ENCODE measurements at places on chromosomes 7 and 10. TPM values are rescaled to one million over a fixed set of nuclear protein-coding genes. Genes with fewer than 3 reads are reported as not detected.

GRCh38 chr10:97076781-97077180 is 109.0 kb downstream of the SLIT1 start:
- no peak for DNase-seq

DNA sequence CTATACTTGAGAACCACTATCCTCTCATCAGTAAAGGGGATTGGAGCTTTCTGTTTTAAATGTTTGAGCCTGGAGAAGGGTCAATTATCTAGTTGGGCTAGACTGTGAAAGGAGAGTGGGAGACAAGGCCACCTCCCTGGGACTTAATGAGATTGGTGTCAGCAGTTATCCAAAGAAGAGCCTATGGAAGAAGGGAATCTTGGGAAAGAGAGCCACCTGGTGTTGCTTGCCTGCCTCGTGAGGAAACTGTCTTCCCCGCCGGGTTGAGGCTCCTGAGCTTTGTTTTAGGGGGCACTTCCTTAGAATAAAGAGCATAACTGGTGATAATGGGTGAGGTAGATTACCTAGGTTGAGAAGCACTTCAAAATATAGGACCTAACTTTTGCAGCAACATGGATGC is 32.0 kb upstream of the ABCB4 start:
- no peak for DNase-seq

GRCh38 chr7:128840326-128841170 is 10.3 kb downstream of the FLNC start:
- DNase-seq: peak; percentile 35

DNA sequence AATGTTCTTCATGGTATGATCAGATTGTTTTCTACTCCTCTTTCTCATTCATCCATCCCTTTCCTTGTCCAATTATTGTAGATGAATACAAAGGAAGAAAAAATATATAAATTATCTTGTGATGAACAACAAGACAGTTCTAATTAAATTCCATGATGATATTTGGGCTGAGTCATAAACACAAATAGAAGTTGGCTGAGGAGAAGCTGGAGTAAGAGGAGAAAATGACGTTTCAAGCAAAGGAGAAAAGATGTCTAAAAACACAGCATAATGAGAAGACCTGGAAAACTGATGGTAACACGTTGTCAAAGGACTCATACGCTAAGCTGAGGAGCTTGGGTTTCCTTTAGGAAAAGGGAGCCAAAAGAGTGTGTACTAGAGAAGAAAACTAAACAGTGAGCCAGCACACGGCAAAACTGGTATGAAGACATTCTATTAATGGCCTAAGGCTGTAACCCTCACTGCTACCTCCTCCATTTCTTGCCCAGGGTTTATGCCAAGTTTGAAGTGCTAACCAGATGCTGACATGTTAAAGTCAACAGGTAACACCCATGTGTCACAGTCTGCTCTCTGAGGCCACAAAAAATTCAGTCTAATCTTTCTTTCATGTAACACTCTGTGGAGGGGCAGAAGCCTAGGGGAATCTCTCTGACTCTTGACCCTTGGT is 26.1 kb downstream of the ZFAND4 start:
- DNase-seq: no peak

- no peak for DNase-seq
These were observed 60.2 kb upstream of the FAM133B start for GRCh38 chr7:92650391-92650790.

RASA4B gene
- total RNA-seq: 9.3 TPM

ANKRD1 gene
- 1,733 TPM for total RNA-seq

LRRD1 gene
- total RNA-seq: not detected

FAM237B gene
- not detected for total RNA-seq

All from Right ventricle myocardium superior (tissue), 1 donor.